ENCODE measurements at places on chromosomes 1 and 21.

GRCh38 chr1:230753191-230753585, 6.0 kb downstream of the CAPN9 start:
- no peak for DNase-seq

- no peak for DNase-seq
Observed at GRCh38 chr1:170692866-170693575, 29.1 kb downstream of the PRRX1 start.

DNA sequence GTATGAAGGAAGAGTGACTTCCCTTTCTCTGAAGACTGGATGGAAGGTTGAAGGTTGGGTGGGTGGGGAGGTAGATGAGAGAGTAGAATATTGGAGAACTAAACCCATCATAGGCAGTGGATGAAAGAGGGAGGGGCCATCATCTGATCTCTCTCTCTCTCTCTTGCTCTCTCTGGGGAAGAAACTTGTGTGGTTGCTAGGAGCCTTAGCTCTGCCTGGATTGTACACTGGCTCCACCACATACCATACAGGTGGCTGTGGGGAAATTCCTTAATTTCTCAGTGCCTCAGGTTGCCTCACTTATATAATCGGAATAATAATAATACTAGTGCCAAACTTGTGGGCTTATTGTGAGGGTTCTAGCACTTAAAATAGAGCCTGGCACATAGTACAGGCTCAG, 9.5 kb downstream of the XCL1 start:
- no peak for DNase-seq

GRCh38 chr1:163401211-163401610, 79.5 kb downstream of the NUF2 start:
- no peak for DNase-seq

Data from stimulated activated naive CD4-positive, alpha-beta T cell treated with Interleukin-2 at 50 U/mL for 16 hours (primary cell).